Activated CD4-positive, alpha-beta T cell treated with anti-CD3 and anti-CD28 coated beads for 36 hours (primary cell): ENCODE measurements at places on chromosomes 6 and 20.

GRCh38 chr6:151240036-151240685 lies 394 bp downstream of the AKAP12 start:
- DNase-seq, result peak; percentile 79

- no peak for DNase-seq
Measured at GRCh38 chr6:119290306-119290705, 59.3 kb downstream of the MAN1A1 start.

DNA sequence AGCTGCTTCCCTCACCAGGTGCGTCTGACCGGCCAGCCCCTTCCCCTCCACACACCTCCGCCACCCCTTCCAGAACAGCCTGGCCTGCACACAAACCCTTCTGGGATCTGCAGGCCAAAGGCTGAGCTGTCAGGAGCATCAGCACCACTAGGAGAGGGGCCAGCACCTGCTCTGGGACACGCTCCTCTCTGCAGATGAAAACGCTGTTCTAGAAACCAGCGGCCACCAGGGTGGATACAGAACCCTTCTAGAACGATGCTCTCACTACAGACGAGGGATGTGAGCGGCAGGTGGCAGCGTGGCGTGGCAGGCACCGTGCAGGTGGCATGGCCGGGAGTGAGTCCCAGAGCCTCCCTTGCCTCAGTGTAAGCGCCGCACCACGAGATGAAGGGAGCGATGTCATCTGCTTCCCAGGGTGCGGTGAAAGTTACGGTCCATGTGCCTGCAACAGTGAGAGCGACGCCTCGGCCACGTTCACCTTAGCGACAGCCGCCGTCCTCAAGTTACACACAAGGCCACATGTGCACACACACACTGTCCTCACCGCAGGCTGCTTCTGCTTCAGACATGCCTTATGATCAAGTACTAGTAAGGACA lies 53.6 kb downstream of the TAF4 start:
- DNase-seq, result no peak

GRCh38 chr20:62051144-62051543 lies 14.5 kb downstream of the TAF4 start:
- no peak for DNase-seq

- DNase-seq, result no peak
Measured at GRCh38 chr6:45075246-45075645, 252.9 kb upstream of the RUNX2 start.

DNA sequence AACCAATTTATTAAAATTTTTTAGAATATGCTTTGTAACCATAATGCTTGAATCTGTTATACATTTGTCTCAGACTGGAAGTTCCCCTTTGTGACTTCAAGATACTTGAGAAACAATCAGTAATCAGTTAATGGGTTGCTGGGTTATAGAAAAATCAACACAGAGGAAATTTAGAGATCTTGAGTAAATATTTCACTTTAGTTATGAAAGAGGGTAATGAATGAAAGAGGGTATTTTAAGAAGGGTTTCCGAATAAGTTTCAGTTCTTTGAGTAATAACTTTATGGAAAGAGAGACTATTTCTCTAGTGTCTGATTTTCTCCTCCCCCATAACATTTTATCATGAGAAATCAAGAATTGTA lies 21.4 kb downstream of the ZFAND3 start:
- DNase-seq, result no peak

DNA sequence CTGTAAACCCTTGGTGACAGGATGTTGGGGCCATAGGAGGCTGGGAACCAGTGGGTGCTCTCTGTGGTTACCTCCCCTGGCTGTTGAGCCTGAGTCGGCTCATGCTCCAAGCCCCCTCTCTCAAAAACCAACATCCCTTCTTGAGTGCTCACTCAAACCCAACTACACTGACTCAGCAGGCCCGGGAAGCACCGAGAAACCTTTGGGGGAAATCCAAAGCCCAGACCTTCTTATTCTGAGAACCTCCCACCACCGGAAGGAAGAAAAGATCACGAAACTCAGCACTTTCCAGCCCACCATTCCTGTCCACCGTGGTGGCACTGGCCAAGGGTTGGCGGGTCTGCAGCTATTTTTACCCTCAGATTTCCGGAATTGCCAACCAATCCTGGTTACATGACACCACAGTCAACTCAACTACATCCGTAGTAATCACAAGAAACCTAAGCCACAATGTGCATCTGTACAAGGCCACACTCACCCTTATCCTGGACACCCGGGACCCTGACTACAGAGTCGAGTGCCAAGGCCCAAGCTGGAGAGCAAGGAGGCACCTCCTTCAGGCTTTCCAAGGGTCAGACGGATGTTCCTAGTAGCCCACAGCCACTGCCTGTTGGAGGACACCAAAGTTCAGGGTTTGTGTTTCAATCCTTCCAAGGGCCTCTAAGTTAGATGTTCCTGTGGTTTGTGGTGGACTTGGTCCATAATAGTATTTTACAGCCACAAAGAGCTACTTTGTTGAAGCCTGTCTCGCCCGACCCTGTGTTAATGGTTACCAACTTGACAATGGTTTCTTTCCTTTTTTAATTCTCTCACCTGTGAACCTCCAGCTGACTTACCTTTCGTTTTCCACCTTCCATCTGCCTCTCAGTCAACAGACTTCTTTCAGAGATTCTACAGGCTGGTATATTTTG lies 317.0 kb downstream of the CDC5L start:
- DNase-seq, result peak; percentile 67

GRCh38 chr6:137821491-137821890 lies 45.6 kb upstream of the TNFAIP3 start:
- DNase-seq, result no peak

- no peak for DNase-seq
Measured at GRCh38 chr6:16135066-16135465, 6.2 kb downstream of the MYLIP start.

GRCh38 chr6:9875605-9876353 lies 539.1 kb downstream of the TFAP2A start:
- DNase-seq, result no peak

GRCh38 chr6:156701966-156702365 lies 75.2 kb upstream of the ARID1B start:
- DNase-seq, result no peak

GRCh38 chr20:24984961-24985640 lies 7.5 kb downstream of the APMAP start:
- no peak for DNase-seq

GRCh38 chr20:5524896-5525295 lies 208.1 kb upstream of the PROKR2 start:
- no peak for DNase-seq

DNA sequence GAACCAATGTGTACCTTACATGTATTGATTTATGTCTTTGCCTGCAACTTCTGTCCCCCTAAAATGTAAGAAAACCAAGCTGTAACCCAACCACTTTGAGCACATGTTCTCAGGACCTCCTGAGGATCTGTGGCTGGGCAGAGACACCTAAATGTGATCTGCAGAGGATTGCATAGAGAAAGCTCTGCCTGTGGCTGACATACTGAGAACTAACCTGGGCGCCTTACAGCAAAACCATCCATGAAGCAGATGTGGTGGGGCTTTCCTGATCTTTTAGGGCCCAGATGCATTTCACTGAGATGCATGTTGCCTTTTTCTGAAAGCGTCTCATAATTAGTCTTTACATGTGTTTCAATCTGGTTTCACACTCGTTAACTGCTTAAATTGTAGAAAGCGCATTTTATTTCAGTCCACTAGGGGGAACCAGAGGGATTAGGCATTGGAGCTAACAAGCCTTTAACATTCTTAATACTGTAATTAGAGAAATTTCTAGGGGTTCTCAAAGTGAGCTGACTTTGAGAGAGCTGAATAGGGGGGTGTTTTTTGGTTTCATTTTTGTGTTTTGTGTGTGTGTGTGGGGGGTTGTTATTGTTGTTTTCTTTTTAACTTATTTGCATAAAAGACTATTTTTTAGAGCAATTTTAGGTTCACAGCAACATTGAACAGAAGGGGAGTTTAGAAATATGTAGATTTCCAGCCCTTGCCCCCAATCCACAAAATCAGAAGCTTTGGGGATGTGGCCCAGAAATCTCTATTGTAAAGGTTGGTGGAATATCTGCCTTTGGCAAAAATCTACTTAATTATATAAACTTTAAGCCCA lies 50.9 kb upstream of the FAM184A start:
- no peak for DNase-seq

DNA sequence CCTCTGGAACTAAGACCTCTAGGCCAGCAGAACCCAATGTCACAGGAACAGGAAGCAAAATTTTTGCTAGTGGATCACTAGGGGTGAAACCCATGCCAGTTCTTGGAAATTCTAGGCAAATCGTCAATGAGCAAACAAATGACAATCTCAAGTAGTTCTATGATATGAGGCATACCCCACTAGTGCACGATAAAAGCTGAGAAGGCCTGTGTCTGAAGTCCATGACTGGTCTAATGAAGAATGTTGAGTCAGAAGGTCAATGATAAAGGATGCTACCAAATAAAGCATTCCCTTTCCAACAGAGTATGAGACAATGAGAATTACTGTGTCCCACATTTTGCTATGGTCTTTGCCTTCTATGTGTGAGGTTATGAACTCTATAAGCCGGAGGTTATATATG lies 149.4 kb upstream of the NOX3 start:
- DNase-seq, result no peak

GRCh38 chr6:79775222-79775621 lies 144.1 kb downstream of the SH3BGRL2 start:
- no peak for DNase-seq

DNA sequence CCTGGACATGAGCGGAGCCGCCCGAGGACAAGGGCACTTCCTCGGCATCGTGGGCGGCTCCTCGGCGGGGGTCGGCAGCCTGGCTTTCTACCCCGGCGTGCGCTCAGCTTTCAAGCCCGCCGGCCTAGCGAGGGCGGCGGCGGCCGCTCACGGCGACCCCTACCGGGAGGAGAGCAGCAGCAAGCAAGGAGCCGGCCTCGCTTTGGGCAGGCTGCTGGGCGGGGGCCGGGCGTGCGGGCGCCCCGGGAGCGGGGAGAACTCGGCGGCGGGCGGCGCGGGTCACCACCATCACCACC lies 6.7 kb downstream of the PRDM13 start:
- peak; percentile 74 for DNase-seq

DNA sequence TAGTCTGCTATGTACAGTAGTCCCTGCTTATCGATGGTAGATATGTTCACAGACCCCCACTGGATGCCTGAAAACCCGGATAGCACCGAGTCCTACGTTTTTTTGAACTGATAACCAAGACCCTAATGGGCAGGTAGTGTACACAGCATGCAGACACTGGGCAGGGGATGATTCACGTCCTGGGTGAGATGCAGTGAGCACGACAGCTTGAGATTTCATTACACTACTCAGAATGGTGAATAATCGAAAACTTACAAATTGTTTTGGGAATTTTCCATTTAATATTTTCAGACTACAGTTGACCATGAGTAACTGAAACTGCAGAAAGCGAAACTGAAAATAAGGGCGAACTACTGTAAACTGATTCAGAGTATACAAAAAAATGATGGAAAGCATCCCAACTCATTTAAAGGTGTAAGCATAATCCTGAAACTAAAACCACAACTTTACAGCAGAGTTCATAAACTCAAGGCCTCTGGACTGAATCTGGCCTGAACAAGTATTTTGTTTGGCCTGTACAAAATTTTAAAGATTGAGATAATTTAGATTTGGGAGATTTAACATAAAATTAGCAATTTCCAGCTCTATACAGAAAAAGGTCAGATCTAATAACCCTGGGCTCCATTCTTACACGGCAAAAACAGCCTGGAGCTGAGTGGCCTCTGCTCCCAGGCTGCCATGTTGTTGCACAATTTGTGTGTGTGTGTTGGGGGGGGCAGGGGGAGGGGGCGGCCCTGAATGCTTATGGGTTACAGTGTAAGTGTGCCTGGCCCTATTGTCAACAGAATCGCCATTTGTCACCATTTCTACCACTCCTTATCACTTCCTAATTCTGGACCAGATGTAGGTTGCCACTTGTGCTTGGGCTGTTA lies 34.9 kb downstream of the RNF24 start:
- peak; percentile 65 for DNase-seq

DNA sequence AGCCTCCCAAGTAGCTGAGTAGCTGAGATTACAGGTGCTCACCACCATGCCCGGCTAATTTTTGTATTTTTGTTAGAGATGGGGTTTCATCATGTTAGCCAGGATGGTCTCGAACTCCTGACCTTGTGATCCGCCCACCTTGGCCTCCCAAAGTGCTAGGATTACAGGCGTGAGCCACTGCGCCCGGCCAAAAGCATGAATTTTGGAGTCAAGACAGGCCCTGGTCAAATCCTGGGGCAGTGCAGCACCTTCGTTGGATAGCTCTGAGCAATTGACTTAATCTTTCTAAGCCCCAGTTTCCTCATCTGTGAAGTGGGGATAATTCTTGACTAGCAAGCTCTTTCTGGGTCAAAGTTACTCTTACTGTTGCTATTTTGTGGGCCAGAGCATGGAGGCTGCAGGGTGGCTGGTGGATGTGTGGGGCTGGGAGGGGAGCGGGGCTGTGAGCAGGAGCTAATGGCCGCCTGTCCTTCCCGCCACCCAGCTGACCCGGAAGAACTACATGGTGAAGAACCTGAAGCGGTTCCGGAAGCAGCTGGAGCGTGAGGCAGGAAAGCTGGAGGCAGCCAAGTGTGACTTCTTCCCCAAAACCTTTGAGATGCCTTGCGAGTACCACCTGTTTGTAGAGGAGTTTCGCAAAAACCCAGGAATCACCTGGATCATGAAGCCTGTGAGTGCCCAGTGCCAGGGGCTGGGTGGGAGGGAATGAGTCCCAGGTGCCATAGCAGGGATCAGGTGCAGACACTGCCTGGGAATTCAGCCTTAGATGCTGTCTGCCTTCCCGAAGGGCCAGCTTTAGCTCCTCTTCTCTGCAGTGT lies 39.0 kb downstream of the TTLL9 start:
- no peak for DNase-seq

- DNase-seq, result no peak
Measured at GRCh38 chr20:32907886-32908285, 49.2 kb downstream of the EFCAB8 start.

DNA sequence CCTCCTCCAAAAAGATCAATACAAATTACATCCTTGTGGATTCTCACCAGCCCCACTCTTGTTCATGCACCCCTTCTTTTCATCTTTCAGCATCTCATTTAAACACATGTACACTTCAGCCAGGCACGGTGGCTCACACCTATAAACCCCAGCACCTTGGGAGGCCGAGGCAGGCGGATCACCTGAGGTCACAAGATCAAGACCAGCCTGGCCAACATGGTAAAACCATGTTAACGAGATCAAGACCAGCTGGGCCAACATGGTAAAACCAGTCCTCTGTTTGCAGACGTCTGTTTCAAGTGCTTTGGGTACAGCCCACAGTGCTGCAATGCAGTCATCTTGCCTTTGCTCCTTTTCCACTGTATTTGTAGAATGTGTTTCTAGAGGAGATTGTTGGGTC lies 45.3 kb downstream of the ZMYND8 start:
- DNase-seq, result no peak

GRCh38 chr20:40189621-40190020 lies 499.4 kb downstream of the MAFB start:
- DNase-seq, result no peak

DNA sequence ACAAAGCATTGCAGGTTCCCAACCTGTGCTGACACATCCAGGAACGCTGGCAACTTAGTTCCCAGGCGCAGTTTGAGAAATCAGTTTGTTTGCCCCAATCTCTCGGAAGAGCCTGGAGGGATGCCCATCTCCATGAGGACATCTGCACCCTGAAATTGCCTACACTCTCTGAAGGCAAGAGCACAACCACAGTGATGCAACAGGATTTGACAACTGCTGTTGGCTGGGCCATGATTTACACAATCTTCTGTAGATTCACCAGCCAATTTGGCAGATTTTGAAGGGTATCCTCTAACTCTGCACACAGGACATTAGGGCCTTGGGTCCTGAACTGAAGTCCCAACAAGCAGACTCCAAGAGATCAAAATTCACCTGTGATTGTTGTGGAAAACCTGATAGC lies 3.4 kb downstream of the APMAP start:
- no peak for DNase-seq
